ENCODE measurements at places on chromosomes 6 and 20. TPM values are rescaled to one million over a fixed set of nuclear protein-coding genes. Genes with fewer than 3 reads are reported as not detected.
A peak's percentile ranks its signal among the peaks of the same experiment; 100 is the strongest.

Gene ZC2HC1B
- 0.36 TPM for total RNA-seq

Gene AIF1
- 107 TPM for total RNA-seq

Gene CHRNA4
- 0.41 TPM for total RNA-seq

Gene LY6G6D
- not detected for total RNA-seq

Gene TNFRSF21
- 0.77 TPM for total RNA-seq

Gene HS3ST5
- total RNA-seq = not detected

Gene SNAP91
- 0.35 TPM for total RNA-seq

Gene ANKRD60
- total RNA-seq = not detected

Gene LRFN2
- not detected for total RNA-seq

DNA sequence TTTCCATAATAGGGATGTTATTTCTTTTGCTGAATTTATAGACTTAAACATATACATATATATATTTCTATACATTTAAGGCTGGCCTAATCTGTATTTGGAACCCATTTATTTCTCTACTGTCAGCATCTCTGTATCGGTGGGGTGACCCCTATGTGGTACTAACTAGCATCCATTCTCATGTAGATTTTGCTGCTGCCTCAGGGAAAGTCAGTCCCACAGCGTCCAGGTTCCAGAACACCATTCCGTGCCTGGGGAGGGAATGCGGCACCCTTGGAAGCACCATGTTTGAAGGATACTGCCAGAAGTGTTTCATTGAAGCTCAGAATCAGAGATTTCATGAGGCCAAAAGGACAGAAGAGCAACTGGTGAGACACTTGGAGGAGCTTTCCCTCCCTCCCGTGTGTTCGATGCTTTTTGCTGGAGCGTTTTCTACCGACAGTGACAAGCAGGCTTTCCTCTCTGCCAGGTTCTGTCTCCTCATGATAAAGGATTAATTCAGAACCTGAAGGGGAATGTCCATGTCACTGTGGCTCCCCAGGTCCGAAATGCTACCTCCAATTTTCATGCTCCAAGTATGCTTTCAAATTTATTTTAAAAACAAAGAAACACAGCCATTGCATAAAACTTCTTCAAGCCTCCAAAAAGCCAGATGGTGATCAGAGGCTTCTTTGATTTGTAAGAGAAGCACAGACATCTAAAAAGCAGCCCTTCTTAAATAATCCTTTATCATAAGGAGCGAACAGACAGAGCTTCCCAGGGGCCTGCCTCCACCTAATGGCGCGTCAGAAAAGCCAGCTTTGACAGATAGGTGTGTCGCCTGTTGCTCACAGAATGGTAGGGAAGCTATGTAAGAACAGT lies 13.1 kb downstream of the TNFAIP3 start:
- DNase-seq = no peak
- 0 out of 2 replicates have a peak overlapping the region, but pooled peaks have one; percentile 42 for H3K4me3 ChIP-seq

DNA sequence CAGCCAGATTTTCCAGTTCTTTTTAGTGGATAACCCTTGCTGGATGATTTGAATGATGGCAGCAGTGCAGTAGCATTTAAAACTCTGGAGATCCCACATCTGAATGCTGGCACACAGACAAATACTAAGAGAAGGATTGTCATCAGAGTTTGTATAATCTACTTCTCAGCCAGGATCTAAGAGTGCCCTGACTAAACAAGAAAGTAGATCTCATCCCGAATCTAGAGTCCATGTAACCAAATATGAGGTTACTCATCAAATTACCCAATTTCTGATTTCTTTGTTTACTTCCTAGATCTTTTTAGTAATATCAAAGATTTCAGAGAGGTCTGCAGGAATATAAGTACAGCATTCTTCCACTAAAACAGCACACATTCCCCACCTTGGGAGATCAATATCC lies 7.8 kb downstream of the TMC2 start:
- no peak overlapping the region for H3K27ac ChIP-seq
- no peak overlapping the region for H3K4me3 ChIP-seq
- no peaks in the 10 kb centered on the region for H3K36me3 ChIP-seq
- no peak for DNase-seq

DNA sequence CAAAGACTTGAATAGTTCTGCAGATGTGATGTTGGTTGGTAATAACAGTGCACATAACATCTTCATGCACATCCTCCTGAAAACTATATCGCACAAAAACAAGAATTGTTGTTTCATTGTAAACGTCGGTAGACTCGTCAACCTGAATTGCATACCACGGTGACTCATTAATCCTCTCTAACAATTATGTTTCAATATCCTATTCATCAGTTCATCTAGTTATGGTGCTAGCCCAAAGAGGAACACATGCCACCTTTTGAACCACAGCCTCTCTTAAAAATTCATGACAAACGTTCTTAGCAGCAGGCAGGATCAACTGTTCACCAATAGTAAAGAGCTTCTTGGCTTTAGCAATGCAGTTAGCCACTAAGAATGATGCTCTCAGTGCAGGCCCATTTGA lies 25.0 kb downstream of the CRYBG1 start:
- no peak overlapping the region for H3K4me3 ChIP-seq
- no peaks in the 10 kb centered on the region for H3K27me3 ChIP-seq
- no peak for DNase-seq
- no peaks in the 10 kb centered on the region for H3K36me3 ChIP-seq
- H3K4me1 ChIP-seq = no peaks in the 10 kb centered on the region

DNA sequence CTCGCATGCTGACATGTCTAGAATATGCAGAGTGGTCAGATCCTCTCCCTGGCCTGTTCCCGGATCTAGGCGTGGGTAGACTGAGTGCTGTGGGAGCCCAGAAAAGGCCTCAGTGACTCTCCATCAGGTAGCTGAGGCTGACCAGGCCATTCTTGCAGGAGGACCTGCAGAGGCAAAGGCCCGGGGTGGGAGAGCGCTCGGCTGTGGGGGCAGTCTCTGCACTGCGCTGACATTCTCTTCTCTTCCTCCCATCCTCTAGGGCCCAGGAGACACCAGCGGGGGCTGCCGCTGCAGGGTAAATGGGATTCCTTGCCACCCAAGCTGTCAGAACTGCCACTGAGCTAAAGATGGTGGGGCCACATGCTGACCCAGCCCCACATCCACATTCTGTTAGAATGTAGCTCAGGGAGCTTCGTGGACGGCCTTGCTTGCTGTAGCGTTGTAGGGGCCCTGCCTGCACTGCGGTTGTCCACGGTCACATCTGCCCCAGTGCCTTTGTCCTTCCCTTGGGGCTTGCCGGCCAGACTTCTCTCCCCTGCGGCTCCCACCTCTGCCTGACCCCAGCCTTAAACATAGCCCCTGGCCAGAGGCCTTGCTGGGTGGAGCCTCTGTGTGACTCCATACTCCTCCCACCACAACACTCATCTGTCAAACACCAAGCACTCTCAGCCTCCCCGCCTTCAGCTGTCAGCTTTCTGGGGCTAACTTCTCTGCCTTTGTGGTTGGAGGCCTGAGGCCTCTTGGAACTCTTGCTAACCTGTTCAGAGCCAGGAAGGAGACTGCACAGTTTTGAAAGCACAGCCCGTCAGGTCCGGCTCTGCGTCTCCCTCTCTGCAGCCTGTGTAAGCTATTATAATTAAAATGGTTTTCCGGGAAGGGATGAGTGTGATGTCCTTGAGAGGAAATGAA lies 22.2 kb downstream of the RBCK1 start:
- no peak overlapping the region for H3K27ac ChIP-seq
- H3K36me3 ChIP-seq = peaks cover 16% of the 10 kb centered on the region
- H3K4me1 ChIP-seq = peaks cover 24% of the 10 kb centered on the region
- H3K27me3 ChIP-seq = no peaks in the 10 kb centered on the region

GRCh38 chr6:25089442-25089841 lies 153.7 kb upstream of the RIPOR2 start:
- H3K4me3 ChIP-seq = no peak overlapping the region
- no peak for DNase-seq
- no peaks in the 10 kb centered on the region for H3K4me1 ChIP-seq
- no peak overlapping the region for H3K27ac ChIP-seq
- H3K27me3 ChIP-seq = no peaks in the 10 kb centered on the region

- no peak overlapping the region for H3K27ac ChIP-seq
- H3K36me3 ChIP-seq = no peaks in the 10 kb centered on the region
- no peak overlapping the region for H3K4me3 ChIP-seq
- H3K27me3 ChIP-seq = no peaks in the 10 kb centered on the region
Measured at GRCh38 chr6:39452306-39453145, 130.0 kb upstream of the KCNK16 start.

- H3K27me3 ChIP-seq = no peaks in the 10 kb centered on the region
- H3K4me1 ChIP-seq = no peaks in the 10 kb centered on the region
- no peak overlapping the region for H3K27ac ChIP-seq
- no peaks in the 10 kb centered on the region for H3K36me3 ChIP-seq
- DNase-seq = no peak
Measured at GRCh38 chr20:42790111-42790510, 399.6 kb downstream of the PTPRT start.

DNA sequence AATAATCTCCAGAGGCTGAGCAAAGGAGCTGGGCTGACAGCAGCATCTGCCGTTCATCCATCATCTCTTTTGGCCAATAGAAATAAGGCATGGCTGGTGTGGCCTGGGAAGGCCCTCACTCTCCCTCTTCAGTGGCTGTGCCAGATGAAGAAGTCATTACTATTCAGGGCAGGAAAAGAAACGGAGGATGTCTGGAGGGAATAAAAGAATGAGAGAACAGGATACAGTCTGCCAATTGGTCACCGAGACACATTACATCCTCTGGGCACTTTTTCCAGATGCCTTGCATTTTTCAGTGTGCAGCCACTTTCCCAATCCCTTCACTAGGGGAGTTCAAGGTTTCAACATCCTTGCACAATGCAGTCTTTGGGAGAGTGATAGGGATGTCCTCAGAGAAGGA lies 32.2 kb upstream of the VGLL2 start:
- no peak overlapping the region for H3K4me3 ChIP-seq
- DNase-seq = no peak
- no peaks in the 10 kb centered on the region for H3K36me3 ChIP-seq
- H3K27me3 ChIP-seq = no peaks in the 10 kb centered on the region
- H3K4me1 ChIP-seq = no peaks in the 10 kb centered on the region

GRCh38 chr6:45801471-45802289 lies 214.0 kb downstream of the CLIC5 start:
- no peaks in the 10 kb centered on the region for H3K4me1 ChIP-seq
- H3K27ac ChIP-seq = no peak overlapping the region
- H3K27me3 ChIP-seq = no peaks in the 10 kb centered on the region
- DNase-seq = no peak

GRCh38 chr6:34130862-34131261 lies 15.0 kb downstream of the GRM4 start:
- H3K36me3 ChIP-seq = no peaks in the 10 kb centered on the region
- no peak overlapping the region for H3K4me3 ChIP-seq
- no peak for DNase-seq
- H3K27me3 ChIP-seq = no peaks in the 10 kb centered on the region
- no peaks in the 10 kb centered on the region for H3K4me1 ChIP-seq

- no peak for DNase-seq
- no peaks in the 10 kb centered on the region for H3K36me3 ChIP-seq
- H3K27me3 ChIP-seq = no peaks in the 10 kb centered on the region
- H3K4me3 ChIP-seq = peak overlapping the region; percentile 100
Measured at GRCh38 chr20:58308680-58309527, 611 bp upstream of the RAB22A start.

DNA sequence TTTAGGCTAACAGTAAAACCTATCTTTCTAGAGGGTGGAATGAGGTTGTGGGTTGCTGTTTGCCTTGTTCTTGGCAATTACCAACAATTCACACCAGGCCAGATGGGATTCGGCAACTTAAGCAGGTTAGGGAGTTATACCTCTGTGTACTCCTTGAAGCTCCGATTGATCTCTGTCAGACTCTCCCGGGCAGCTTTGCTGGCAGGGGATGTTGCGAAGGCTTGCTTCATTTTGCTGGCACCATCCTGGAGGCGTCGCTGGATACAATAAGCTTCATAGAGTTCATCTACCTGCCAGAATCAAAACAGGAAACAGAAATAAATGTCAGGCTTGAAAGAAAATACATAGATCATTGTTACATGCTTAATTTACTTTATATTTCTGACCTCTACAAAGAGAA lies 66.4 kb upstream of the ARMH2 start:
- H3K36me3 ChIP-seq = peaks cover 5% of the 10 kb centered on the region
- no peak overlapping the region for H3K4me3 ChIP-seq
- H3K4me1 ChIP-seq = peaks cover 7% of the 10 kb centered on the region
- H3K27ac ChIP-seq = no peak overlapping the region
- DNase-seq = no peak
- H3K27me3 ChIP-seq = no peaks in the 10 kb centered on the region

GRCh38 chr6:4447639-4448330 lies 312.4 kb upstream of the ECI2 start:
- H3K4me1 ChIP-seq = no peaks in the 10 kb centered on the region
- H3K27me3 ChIP-seq = no peaks in the 10 kb centered on the region
- H3K27ac ChIP-seq = no peak overlapping the region
- DNase-seq = no peak

- H3K4me3 ChIP-seq = no peak overlapping the region
- no peak for DNase-seq
- no peaks in the 10 kb centered on the region for H3K4me1 ChIP-seq
- H3K36me3 ChIP-seq = no peaks in the 10 kb centered on the region
- no peaks in the 10 kb centered on the region for H3K27me3 ChIP-seq
Measured at GRCh38 chr6:156102129-156102528, 646.5 kb upstream of the NOX3 start.

DNA sequence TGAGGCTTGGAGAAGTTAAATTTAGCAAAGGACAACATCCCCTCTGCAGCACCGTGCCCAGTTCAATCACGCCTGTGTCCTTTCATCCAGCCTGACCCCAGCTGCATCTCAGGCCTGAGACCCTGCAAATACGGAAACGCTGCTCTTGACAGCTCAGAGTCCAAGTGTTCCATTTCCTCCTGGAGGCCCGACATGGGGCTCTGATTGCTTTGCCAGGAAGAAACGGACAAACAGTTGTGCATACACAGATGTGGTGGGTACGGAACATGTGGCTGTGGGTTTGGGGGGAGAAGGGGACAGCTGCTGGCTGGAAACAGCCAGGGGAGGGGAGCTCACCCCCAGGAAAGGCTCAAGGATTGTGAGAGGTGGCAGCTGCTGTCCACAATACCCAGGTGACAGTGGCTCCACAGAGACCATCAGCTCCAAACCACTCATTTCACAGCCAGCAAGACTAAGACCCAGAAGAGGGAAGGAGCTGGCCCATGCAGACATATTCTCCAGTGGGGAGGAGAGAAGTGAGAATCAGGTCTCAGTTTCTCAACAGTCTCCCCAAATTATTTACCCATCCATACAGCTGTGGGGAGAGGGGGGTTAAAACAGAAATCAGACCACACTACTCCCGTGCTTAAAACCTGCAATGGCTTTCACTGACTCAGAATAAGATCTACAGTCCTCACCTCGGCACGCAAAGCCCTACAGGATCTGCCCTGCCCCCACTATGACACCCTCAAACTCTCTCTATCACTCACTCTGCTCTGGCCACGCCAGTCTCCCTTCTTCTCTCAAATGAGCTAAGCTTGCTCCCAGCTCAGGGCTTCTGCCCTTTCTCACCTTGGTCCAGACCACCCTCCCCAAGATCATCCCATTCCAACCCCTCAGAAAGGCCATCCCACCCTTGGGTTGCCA lies 89.1 kb downstream of the PREX1 start:
- H3K27ac ChIP-seq = peak overlapping the region; percentile 95
- peak; percentile 92 for DNase-seq
- H3K4me3 ChIP-seq = peak overlapping the region; percentile 41
- H3K4me1 ChIP-seq = peaks cover 54% of the 10 kb centered on the region
- H3K27me3 ChIP-seq = no peaks in the 10 kb centered on the region

Data from GM12878 (cell line).